ENCODE measurements at places on chromosomes 5 and 9.

DNA sequence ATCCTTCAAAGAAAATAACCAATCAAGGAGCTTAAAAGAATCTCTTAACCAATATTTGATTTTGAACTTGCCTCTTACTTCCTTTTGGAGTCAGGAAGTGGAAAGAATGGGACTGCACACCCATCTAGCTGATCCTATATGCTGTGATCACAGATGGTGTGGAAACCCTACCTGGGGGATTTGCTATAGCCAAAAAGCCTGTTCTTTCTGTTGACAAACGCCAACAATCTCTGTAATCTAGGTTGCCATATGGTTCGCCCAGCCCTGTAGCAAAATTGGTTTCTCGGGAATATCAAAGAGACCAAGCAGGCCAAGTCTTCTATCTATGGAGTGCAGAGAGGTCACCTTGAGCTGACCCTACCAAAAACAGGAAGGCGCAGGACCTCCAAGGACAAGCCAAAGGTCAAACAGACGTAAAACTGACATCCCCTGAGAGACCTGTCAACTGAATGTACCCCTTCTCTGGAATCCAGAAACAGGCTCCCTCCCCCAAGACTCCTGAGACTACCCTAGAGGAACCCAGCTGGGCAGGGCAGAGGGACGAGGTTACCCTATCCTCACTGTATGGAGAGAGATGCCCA, 19.4 kb downstream of the NRG2 start:
- no peak for DNase-seq

DNA sequence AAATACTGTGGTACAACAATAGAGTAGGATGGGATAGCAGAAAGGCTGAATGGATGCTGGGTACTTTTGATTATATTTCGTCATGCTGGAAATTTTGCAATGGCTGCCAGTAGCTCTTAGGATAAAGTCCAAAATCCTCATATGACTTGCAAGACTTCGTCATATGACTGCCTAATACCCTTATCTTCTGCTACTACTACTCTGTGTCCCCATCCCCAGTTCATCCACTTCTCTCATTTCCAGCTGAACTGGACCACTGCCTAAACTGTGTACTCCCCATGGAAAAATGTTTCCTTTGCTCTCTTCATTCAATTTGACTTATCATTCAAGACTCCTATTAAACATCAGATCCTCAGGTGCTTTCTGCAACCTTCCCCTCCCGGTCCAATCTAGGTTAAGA, 212.9 kb downstream of the BRINP1 start:
- DNase-seq = no peak

- peak; percentile 19 for DNase-seq
Measured at GRCh38 chr9:134307674-134308638, 18.3 kb upstream of the RXRA start.

DNA sequence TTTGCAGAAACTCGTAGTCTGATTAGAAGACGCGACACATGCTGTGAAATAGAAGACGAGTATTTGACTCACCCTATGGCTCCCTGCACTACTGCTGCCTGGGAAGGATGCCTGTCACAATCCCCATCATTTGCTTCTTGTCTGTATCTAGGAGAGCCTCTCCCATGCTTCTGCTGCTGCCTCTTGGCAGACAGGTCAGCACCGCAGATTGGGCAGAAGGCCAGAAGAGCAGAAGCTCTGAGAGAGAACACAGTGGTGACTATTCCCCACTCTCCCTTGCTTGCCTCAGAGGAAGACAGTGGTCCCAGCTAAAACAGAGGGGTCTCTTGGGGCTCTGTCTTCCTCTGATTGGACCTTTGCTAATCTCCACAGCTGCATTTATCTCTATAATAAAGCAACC, 84.0 kb upstream of the SMIM32 start:
- no peak for DNase-seq

DNA sequence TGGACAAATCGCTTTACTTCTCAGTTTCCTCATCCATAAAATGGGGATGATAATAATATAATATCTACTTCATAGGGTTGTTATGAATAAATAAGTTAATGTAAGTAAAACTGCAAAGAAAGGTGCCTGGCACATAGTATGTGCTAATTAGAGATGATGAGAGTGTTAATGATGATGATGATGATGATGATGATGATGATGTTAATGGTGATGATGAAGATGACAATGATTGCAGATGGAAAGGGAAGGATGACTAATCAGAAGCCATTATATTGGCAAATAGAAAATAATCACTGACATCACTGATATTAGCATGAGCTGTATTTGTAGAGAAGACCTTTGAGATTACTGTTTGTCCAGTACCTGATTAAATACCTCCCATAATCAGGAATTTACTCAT, 20.6 kb downstream of the RAD1 start:
- DNase-seq = no peak

DNA sequence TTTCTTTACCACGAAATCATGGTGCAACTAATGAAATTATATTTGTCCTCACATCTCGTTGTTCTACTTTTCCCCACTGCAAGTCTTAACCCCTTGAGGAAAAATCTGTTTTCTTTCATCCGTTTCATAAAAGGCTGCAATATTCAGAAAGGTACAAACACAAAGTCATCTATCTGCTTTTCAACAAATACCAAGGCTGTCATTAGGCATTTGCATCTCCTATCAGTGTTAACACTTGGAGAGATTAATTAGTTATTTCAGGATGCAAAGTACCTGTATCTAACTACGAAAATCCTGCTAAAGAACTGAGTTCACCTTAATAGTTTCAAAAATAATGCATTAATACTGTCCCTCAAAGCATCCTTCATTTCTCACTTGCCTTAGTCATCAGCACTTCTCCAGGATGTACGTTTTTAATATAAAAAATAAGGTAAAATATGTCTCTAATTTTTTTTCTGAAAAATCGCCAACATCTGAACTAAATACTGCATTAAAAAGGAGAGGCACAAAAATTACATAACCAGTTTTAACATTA, 1.8 kb downstream of the ARRDC3 start:
- DNase-seq = no peak

GRCh38 chr9:71762900-71763653, 5.2 kb downstream of the CEMIP2 start:
- no peak for DNase-seq

DNA sequence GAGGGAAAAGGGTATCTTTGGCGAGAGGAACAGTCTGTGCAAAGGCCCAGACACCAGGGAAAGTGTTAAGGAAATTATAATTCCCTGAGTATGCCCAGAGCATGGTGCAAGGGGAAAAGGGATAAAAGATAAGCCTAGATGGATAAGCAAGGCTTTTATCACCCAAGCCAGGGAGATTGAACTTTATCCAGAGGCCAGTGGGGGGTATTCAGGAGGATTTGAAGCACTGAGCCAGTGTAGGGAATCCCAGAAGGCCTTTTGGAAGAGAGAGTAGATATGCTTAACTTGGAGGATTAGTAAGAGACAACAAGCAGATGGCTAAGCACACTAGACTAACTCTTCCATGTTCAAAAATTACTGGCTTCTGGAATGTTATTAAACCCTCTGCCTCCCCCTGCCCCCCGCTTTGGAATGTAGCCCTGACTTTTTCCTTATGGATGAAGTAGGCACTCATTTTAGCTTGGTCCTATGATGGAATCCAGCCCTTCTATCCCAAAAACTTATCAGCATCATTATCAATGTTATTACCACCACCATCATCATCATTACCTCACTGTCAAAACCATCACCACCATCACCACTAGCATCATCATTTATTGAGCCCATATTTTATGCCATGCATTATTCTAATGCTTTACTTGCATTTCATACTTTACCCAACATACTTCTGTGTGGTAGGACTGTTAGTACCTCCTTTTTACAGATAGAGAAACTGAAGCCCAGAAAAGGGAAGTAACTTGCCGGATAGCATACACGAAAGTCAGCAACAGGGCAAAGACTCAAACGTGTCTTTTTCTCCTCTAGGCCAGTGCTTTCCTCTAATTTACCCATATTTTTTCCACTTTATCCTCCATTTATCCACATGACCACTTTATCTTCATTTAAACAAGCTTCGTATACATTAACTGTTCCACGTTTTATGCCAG, 237.0 kb downstream of the PAPPA start:
- no peak for DNase-seq

- DNase-seq = no peak
Measured at GRCh38 chr9:34517185-34517584, 5.6 kb downstream of the ENHO start.

DNA sequence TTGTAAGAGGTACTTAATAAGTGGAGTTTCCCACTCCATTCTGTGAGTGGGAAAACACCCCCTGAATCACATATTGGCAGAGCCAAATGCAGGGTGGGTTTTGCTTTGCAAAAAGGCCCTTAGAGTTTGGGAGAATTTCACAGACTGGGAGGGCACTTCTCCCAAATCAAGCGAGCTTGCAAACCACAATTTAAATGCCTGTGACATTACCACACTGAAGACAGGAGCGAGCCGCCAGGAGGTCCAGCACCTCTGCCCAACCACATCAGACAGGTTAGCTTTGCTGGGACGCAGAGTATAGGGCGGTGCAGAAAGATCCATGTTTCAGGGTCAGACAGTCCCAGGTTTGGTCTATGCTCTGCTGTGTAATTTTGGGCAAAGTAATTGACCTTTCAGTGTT, 2.3 kb downstream of the ALAD start:
- DNase-seq = no peak

- DNase-seq = no peak
Measured at GRCh38 chr9:2679011-2679410, 38.3 kb upstream of the KCNV2 start.

GRCh38 chr9:33158843-33159776, 8.0 kb downstream of the B4GALT1 start:
- DNase-seq = peak; percentile 84

GRCh38 chr9:127558581-127559246, 53.4 kb upstream of the STXBP1 start:
- DNase-seq = no peak

DNA sequence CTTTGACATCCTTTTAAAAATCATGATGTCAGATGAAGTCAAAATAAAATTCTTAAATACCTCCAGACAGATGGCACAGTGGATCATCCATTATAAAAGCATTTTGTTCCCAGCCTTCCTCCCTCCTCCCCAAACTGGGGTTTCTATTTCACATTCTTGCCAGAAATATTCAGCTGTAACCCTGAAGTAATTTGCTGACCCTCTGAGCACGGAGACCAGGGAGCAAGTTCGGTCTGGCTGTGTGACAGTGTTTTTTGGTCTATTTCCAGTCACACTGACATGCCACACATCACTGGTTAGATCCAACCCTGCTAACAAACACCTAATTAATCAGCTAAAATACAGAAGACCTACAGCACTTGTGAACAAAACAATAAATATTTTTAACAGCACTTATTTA, 126.2 kb upstream of the DMRT1 start:
- no peak for DNase-seq

- DNase-seq = no peak
Measured at GRCh38 chr5:138541511-138542179, 1.4 kb downstream of the ETF1 start.

- peak; percentile 82 for DNase-seq
Measured at GRCh38 chr9:16100537-16101091, 547.8 kb downstream of the CCDC171 start.

DNA sequence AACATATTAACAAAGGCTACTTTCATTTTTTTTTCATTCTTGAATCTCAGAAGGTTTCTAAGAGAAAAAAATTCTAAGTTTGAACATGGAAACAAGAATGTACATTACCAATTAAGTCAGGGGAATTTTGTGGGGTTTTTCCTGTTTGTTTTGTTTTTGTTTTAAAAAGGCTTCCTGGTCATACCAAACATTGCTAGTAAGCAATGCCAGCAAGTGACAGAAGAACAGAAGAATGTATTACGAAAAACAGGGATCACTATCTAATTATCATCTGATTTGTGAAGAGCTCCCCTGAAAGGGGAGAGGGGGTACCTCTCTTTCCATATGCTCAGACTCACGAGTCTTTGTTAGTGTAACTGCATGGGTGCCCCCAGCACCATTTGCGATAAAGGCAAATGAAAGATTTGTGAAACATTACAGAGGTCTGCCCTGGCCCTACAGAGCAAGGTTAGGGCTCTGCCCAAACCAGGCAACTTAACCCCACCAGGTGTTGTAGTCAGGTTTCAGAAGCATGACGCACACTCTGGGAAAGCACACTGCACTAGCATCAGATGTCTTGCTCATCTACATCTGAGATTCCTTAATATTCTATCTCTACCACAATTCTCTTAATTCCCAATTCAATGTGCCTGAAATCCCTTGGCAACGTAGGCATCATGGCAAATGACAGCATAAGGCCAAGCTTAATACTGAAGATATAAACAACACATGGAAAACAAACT, 268.2 kb downstream of the MLLT3 start:
- DNase-seq = no peak

DNA sequence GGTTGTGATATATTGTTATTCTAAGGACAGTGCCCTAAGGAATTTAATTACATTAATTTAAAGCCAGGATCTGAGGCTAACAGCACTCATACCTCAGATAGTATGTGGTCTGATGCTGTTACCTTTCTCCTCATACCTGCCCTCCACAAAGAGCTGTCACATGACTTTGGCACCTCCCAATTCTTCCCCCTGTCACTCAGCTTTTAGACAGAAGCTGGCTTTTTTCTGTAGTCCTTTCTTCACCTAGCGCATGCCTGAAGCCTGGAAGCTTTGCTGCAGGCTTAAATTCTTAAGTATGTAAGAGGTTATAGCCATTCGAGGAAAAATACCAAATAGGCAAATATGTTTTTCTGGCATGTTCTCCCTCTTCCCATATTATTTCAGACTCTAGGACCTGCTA, 61.0 kb upstream of the ADAMTS19 start:
- DNase-seq = no peak

- DNase-seq = no peak
Measured at GRCh38 chr9:74848153-74848525, 39.6 kb downstream of the TRPM6 start.

- DNase-seq = no peak
Measured at GRCh38 chr9:107228496-107229039, 54.5 kb upstream of the RAD23B start.

DNA sequence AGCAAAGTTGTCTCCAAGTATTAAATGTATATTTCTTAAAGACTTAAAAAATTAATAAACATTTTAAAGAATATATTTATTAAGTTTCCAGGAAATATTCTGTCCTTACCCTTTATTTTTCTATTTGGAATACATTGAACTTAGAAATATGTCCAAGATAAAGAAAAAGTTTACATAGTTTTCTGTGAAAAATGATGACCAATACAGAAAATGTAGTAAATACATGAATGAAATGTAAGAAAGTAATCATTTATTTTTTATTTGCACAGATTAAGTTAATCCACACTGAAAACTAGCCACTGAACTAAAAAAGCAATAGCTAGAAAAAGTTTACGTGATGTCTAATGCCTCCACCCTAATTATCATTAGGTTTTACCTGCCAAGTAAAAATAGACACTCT, 273.2 kb downstream of the ARL15 start:
- DNase-seq = no peak

- DNase-seq = no peak
Measured at GRCh38 chr5:52707616-52708015, 80.1 kb upstream of the ITGA1 start.

- no peak for DNase-seq
Measured at GRCh38 chr5:51230336-51230735, 152.9 kb upstream of the ISL1 start.

- no peak for DNase-seq
Measured at GRCh38 chr5:147573211-147573610, 63.3 kb upstream of the DPYSL3 start.

GRCh38 chr5:9951865-9952516, 297.7 kb downstream of the ATPSCKMT start:
- DNase-seq = no peak

- no peak for DNase-seq
Measured at GRCh38 chr5:1698589-1699316, 100.9 kb downstream of the MRPL36 start.

Measured in Right ventricle myocardium superior (tissue), 1 donor.